Activated CD8-positive, alpha-beta memory T cell treated with anti-CD3 and anti-CD28 coated beads for 1 hour (primary cell): ENCODE measurements at places on chromosomes 4 and X.

DNA sequence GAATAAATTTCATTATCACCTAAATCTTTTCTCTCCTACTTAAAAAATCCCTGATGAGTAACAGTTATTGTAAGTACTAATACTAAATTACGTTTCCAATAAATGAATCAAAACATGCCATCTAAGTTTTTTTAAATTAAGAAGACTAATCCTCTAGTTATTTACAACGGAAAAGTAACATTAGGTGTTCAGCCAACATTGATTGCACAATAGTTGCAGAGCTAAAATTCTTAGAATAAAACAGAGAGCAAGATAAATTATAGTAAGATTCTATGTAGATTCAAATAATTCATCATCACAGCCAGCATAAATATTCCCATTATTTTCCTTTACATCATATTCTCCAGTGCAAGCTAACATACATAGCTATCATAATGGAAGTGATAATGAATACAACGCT, 139.2 kb downstream of the HDX start:
- DNase-seq = no peak

DNA sequence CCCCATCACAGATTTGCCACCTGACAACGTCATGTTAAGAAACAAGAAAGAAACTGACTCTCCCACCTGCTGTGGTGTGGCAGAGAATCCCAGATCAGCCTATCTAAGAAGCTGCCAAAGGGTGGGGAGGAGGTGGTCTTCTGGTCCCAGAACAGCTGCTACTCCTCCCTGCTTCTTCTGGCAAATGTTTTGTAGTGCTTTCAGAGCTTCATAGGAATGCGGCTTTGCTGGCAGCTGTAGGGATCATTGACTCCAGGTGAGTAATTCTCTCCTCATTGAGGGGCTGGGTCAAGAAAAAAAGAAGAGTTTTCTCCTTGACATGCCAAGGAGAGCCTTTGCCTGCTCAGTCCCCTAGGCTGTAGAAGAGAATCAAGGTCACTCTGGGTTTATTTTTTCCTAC, 23.3 kb downstream of the NRK start:
- no peak for DNase-seq

GRCh38 chr4:858041-858481, 32.1 kb upstream of the CPLX1 start:
- DNase-seq = no peak

DNA sequence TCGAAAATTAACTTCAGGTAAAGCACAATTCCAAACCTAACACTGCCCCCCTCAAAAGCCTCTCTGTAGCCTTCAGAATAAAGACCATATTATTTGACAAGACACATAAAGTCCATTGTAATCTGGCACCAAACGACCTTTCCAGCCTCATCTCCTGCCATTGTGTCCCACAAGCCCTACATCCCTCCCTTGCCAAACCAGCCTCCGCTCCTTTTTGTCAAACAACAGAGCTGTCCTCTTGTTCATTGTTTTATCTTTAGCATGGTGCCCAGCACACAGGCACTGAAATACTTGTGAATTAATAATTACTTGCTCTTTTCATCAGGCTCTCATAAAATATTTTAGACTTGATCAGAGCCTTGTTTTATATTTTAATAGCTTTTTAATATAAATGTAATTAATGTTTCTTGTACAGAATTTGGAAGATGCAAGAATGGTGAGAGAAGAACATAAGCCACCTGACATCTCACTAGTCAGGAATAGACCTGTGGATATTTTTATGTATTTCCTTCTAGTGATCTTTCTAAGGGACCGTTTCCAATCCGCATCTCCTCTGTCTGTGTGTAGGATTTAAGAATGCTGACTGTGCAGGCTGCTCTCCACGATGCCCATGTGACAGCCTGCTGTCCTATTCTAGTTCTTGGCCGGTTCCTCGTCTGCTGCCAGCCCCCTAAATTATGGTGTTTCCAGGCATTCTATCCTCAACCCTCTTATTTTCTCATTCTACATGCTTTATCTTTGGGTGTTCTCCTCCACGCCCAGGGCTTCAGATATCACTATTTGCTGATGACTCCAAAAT, 3.0 kb upstream of the IRF2 start:
- no peak for DNase-seq

GRCh38 chr4:123856689-123857545, 460.3 kb downstream of the SPRY1 start:
- DNase-seq = no peak

- no peak for DNase-seq
Observed at GRCh38 chr4:153647975-153648374, 36.1 kb upstream of the TLR2 start.
